ENCODE measurements at places on chromosomes 13 and 19. TPM values are rescaled to one million over a fixed set of nuclear protein-coding genes. Genes with fewer than 3 reads are reported as not detected.

The POGLUT2 gene
- 6.8 TPM for total RNA-seq

The TNFSF13B gene
- 81.3 TPM for total RNA-seq

The KL gene
- total RNA-seq: 1.8 TPM

DNA sequence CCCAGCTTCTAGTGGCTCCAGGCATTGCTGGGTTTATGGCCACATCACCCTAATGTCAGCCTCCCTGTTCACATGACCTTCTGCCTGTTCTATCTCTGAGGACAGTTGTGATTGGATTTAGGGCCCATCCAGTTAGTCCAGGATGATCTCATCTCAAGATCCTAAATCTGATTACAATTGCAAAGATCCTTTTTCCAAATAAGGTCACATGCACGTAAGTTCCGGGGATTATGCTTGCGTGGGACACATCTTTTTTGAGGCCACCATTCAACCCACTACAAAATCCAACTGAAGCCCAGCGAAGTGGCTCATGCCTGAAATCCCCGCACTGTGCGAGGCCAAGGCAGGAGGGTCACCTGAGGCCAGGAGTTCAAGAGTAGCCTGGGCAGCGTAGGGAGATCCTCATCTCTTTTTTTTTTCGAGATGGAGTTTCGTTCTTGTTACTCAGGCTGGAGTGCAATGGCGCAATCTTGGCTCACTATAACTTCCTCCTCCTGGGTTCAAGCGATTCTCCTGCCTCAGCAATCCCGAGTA, 12.3 kb downstream of the PLD3 start:
- peak; percentile 64 for DNase-seq

DNA sequence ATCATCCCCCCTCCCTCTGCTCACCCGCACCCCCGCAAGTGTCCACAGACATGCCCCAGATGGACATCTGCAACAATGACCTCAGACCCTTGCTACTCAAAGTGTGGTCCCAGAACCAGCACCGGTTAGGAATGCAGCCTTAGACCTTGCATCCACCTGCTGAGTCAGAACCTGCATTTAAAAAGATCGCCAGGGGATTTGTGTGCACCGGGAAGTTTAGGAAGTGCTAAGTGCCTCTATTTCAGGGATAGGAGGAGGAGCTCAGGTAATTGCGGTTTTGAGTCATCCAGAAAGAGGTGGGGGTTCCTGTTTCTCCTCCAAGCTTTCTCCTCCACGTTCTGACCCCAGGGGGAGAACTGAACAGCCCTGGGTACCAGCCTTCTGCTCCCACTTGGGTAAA, 46.2 kb downstream of the CACNA1A start:
- no peak for DNase-seq

GRCh38 chr13:54945973-54946372, 1917.4 kb downstream of the OLFM4 start:
- no peak for DNase-seq

DNA sequence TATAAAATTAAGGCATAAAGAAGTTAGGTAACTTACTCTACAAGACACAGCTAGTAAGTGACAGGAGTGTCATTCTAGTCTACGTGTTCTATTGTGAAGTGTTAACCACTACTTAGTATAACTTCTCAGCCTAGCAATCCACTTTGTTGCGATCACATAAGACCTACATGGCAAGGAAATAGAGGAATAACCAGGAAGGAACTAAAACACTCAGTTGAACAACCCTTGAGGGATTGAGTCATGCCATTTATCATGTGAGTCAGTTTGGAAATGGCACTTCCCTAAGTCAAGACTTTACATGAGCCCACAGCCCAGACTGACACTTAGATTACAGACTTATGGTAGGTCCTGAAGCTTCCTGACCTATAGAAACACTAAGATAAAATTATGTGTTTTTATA, 279.5 kb upstream of the PCDH20 start:
- DNase-seq: no peak

DNA sequence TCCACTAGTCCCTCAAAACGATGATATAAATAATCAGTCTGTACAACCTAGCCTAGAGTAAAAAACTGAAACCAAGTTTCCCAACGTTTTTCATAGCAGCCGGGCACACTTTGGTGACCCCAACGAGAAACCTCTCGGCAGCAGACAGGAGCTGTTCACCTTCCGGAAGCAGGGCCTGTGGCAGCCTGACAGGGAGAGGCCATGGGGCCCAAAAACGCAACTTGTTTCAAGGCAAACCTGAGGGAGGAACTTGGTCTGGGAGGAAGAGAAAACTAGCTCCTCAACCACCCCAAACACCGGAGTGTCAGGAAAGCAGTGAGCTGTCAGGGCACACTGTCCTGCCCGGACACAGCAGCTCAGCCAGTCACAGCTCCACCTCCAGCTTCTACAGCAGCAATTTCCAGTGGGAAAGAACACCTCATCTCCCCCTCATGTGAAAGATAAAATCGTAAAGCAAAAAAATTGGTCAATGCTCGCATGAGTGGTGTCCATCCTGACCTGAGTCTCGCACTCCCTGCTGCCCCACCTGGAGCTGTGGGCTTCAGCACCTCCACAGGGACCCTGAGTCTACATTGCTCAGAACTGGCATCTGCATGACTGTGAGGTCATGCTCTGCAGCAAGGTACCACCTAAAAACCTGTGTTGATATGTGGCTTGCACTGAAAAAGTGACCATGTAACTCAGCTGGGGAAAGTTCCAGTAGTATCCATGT, 40.6 kb upstream of the LATS2 start:
- no peak for DNase-seq

Data from adrenal gland (tissue), 19 donors.